ENCODE measurements at places on chromosomes 12 and 14. TPM values are rescaled to one million over a fixed set of nuclear protein-coding genes. Genes with fewer than 3 reads are reported as not detected.

DNA sequence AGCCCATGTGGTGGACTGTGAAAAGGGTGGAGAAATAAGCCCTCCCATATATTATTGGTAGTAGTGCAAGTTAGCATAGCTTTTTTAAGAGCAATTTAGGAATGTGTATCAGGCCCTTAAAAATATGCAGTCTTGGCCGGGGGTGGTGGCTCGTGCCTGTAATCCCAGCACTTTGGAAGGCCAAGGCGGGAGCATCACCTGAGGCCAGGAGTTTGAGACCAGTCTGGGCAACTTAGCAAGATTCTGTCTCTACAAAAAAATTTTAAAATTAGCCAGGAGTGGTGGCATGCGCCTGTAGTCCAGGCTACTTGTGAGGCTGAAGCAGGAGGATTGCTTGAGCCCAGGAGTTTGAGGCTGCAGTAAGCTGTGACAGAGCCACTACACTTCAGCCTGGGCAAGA is 64.2 kb upstream of the BCAT1 start:
- H3K4me1 ChIP-seq = no peaks in the 10 kb centered on the region
- DNase-seq = no peak
- no peaks in the 10 kb centered on the region for H3K27me3 ChIP-seq
- no peak overlapping the region for H3K4me3 ChIP-seq
- H3K27ac ChIP-seq = no peak overlapping the region

DNA sequence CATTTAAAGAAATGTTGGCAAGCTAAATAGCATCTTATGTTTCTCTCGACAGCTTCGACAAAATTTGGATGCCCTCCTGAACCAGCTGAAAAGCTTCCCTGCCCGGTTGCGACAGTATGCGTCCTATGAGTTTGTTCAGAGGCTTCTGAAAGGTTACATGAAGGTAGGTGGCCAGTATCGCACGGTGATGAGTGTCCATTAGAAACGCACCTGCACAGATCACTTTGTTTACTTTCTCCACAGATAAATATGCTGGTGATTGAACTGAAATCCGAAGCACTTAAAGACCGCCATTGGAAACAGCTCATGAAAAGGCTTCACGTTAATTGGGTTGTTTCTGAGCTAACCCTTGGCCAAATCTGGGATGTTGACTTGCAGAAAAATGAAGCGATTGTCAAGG is 36.5 kb downstream of the DYNC1H1 start:
- peaks cover 6% of the 10 kb centered on the region for H3K36me3 ChIP-seq
- DNase-seq = no peak
- H3K4me1 ChIP-seq = no peaks in the 10 kb centered on the region
- H3K27ac ChIP-seq = no peak overlapping the region

GRCh38 chr14:56162476-56162875 is 44.3 kb downstream of the PELI2 start:
- H3K27me3 ChIP-seq = peaks cover 3% of the 10 kb centered on the region
- H3K27ac ChIP-seq = no peak overlapping the region
- H3K4me1 ChIP-seq = peaks cover 12% of the 10 kb centered on the region
- H3K36me3 ChIP-seq = peaks cover 27% of the 10 kb centered on the region
- no peak for DNase-seq

GRCh38 chr14:87489196-87489819 is 503.7 kb downstream of the GALC start:
- no peak for DNase-seq
- peaks cover 3% of the 10 kb centered on the region for H3K27me3 ChIP-seq
- H3K36me3 ChIP-seq = no peaks in the 10 kb centered on the region
- peaks cover 17% of the 10 kb centered on the region for H3K4me1 ChIP-seq
- no peak overlapping the region for H3K4me3 ChIP-seq
- no peak overlapping the region for H3K27ac ChIP-seq

GRCh38 chr14:34347683-34348082 is 114.4 kb downstream of the SPTSSA start:
- H3K27ac ChIP-seq = no peak overlapping the region
- H3K27me3 ChIP-seq = peaks cover 4% of the 10 kb centered on the region
- DNase-seq = no peak
- H3K4me1 ChIP-seq = no peaks in the 10 kb centered on the region
- H3K4me3 ChIP-seq = no peak overlapping the region

DNA sequence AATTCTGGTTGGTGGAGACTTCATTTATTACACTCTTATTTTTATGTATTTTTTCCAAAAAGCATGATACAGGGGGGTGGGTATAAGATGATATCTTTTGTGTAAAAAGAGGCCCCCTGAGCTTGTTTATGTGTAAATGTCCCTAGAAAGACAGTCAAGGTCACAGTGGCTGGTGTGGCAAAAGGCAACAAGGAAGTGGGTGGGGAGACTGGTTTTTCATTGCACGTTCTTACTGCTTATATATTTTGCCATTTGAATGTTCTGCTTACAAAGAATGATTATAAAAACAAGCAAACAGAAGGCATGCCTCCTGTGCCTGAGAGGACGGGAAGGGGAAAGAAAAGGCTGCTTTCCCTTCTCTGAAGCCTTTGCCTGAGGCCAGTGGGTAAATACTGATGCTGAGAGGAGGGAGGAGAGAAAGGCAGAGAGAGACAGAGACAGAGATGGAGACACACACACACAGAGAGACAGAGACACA is 24.1 kb upstream of the ADIPOR2 start:
- no peak overlapping the region for H3K4me3 ChIP-seq
- H3K36me3 ChIP-seq = peaks cover 4% of the 10 kb centered on the region
- H3K27me3 ChIP-seq = peaks cover 7% of the 10 kb centered on the region
- peak overlapping the region; percentile 74 for H3K27ac ChIP-seq
- DNase-seq = no peak
- peaks cover 5% of the 10 kb centered on the region for H3K4me1 ChIP-seq

- no peak for DNase-seq
- H3K27me3 ChIP-seq = peaks cover 3% of the 10 kb centered on the region
- no peaks in the 10 kb centered on the region for H3K36me3 ChIP-seq
- H3K4me1 ChIP-seq = peaks cover 11% of the 10 kb centered on the region
- no peak overlapping the region for H3K27ac ChIP-seq
- H3K4me3 ChIP-seq = no peak overlapping the region
Observed at GRCh38 chr12:11807458-11807857, 158.0 kb downstream of the ETV6 start.

- peaks cover 1% of the 10 kb centered on the region for H3K27me3 ChIP-seq
- peak overlapping the region; percentile 72 for H3K4me3 ChIP-seq
- no peak for DNase-seq
- H3K4me1 ChIP-seq = peaks cover 1% of the 10 kb centered on the region
Observed at GRCh38 chr14:68628605-68629310, 164.1 kb downstream of the ZFP36L1 start.

GRCh38 chr12:22018860-22019259 is 27.2 kb upstream of the CMAS start:
- H3K4me1 ChIP-seq = peaks cover 10% of the 10 kb centered on the region
- H3K36me3 ChIP-seq = peaks cover 3% of the 10 kb centered on the region
- no peak overlapping the region for H3K4me3 ChIP-seq
- H3K27me3 ChIP-seq = no peaks in the 10 kb centered on the region

- H3K27ac ChIP-seq = peak overlapping the region; percentile 88
- H3K4me1 ChIP-seq = peaks cover 14% of the 10 kb centered on the region
- H3K27me3 ChIP-seq = peaks cover 20% of the 10 kb centered on the region
- H3K36me3 ChIP-seq = no peaks in the 10 kb centered on the region
- peak; percentile 85 for DNase-seq
Observed at GRCh38 chr14:32939254-32940065, 781 bp downstream of the NPAS3 start.

GRCh38 chr14:94548999-94549985 is 11.9 kb upstream of the SERPINA4 start:
- no peak overlapping the region for H3K27ac ChIP-seq
- peaks cover 6% of the 10 kb centered on the region for H3K36me3 ChIP-seq
- H3K27me3 ChIP-seq = peaks cover 3% of the 10 kb centered on the region
- no peaks in the 10 kb centered on the region for H3K4me1 ChIP-seq
- peak; percentile 90 for DNase-seq

- peak overlapping the region; percentile 87 for H3K4me3 ChIP-seq
- H3K27me3 ChIP-seq = peaks cover 4% of the 10 kb centered on the region
- peaks cover 4% of the 10 kb centered on the region for H3K4me1 ChIP-seq
- peak; percentile 68 for DNase-seq
- H3K27ac ChIP-seq = peak overlapping the region; percentile 10
Observed at GRCh38 chr12:62934239-62934798, 631 bp downstream of the PPM1H start.

GRCh38 chr14:31933716-31934115 is 143.4 kb upstream of the ARHGAP5 start:
- H3K27me3 ChIP-seq = peaks cover 2% of the 10 kb centered on the region
- H3K27ac ChIP-seq = peak overlapping the region; percentile 17
- H3K36me3 ChIP-seq = no peaks in the 10 kb centered on the region

DNA sequence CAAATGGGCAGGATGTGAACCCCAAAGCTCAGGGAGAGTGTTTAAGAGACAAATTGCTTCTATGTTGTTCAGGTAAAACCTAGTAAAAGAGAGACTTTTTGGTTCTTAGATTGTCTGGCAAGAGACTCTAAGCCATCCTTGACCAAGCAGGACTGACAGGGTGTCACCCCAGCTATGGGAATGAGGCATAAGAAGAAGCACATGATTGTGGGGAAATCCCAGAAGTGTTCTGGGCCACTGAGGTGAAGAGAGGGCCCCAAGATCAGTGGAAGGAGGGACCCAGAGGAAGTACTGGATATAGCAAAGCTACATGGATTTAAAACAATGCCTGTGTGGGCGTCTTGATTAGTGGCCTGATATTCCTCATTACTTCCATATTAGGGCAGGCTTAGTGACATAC is 99.0 kb downstream of the SAMD4A start:
- H3K36me3 ChIP-seq = no peaks in the 10 kb centered on the region
- peaks cover 4% of the 10 kb centered on the region for H3K27me3 ChIP-seq
- H3K27ac ChIP-seq = no peak overlapping the region

- no peak for DNase-seq
- no peak overlapping the region for H3K27ac ChIP-seq
- H3K4me1 ChIP-seq = no peaks in the 10 kb centered on the region
- H3K27me3 ChIP-seq = no peaks in the 10 kb centered on the region
Observed at GRCh38 chr12:88266806-88267360, 124.8 kb downstream of the TMTC3 start.

DNA sequence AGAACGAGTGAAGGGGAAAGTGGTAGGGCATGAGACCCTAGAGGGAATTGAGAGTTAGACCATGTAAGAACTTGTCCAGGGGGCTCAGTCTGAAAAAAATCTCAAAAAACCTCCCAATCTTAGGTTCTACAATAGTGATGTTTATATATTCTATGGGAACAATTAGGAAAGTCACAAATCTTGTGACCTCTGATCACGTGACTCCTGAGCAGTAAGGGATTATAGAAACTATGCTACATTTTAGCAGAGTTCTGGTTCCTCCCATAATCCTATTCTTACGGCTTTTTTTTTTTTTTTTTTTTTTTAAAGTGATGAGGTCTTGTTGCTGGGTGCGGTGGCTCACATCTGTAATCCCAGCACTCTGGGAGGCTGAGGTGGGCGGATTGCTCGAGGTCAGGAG is 5.8 kb downstream of the ADCK1 start:
- H3K27me3 ChIP-seq = peaks cover 1% of the 10 kb centered on the region
- H3K27ac ChIP-seq = no peak overlapping the region
- H3K36me3 ChIP-seq = no peaks in the 10 kb centered on the region
- no peak for DNase-seq
- no peaks in the 10 kb centered on the region for H3K4me1 ChIP-seq

DNA sequence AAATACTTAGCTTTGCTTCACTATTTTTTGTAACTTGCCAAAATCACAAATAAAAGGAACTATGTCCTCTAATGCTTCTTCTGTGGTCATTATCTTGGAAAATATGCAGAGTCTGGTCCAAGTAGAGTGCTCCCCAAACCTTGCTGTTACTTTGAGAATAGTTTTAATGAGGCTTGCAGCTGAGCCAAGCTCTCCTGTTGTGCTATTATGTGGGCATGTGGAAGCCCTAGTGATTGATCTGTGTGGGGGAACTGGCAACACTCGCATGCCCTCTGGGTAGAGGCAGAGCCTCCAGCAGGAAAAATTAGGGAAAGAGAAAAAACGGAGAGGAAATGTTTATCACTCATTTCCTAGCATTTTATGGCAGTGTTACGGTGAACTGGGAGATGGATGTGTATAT is 473.1 kb downstream of the EGLN3 start:
- no peaks in the 10 kb centered on the region for H3K27me3 ChIP-seq
- H3K4me3 ChIP-seq = no peak overlapping the region
- H3K36me3 ChIP-seq = no peaks in the 10 kb centered on the region
- H3K27ac ChIP-seq = no peak overlapping the region
- peaks cover 3% of the 10 kb centered on the region for H3K4me1 ChIP-seq
- DNase-seq = no peak

DNA sequence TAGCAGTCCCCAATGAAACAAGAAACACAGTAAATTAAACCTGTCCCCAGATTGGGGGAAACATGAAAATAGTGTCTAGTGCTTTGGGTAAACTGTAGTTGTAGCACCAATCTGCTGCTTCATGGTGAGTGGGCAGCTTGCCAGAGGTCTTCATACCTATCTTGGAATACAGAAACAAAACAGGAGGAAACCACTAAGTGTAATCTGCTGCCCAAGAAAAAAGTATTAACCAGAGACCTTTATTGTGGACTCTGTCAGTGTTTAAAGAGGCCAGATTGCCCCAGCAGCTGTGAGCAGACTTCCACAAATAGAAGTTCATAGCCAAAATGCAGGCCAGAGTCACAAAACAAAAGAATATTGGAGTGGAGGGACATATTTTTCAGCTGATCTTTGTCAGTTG is 2.3 kb downstream of the ISCU start:
- H3K27me3 ChIP-seq = peaks cover 4% of the 10 kb centered on the region
- peak overlapping the region; percentile 55 for H3K27ac ChIP-seq
- no peaks in the 10 kb centered on the region for H3K36me3 ChIP-seq
- peaks cover 24% of the 10 kb centered on the region for H3K4me1 ChIP-seq
- DNase-seq = no peak

GRCh38 chr12:115966376-115966775 is 311.1 kb downstream of the MED13L start:
- no peaks in the 10 kb centered on the region for H3K4me1 ChIP-seq
- H3K36me3 ChIP-seq = no peaks in the 10 kb centered on the region
- H3K27me3 ChIP-seq = peaks cover 2% of the 10 kb centered on the region
- no peak overlapping the region for H3K4me3 ChIP-seq
- no peak for DNase-seq

GRCh38 chr12:53733807-53734200 is 6.6 kb upstream of the CALCOCO1 start:
- peaks cover 14% of the 10 kb centered on the region for H3K27me3 ChIP-seq
- H3K4me3 ChIP-seq = no peak overlapping the region
- H3K4me1 ChIP-seq = peaks cover 5% of the 10 kb centered on the region

GRCh38 chr12:68866950-68867349 is 59.0 kb downstream of the MDM2 start:
- H3K36me3 ChIP-seq = no peaks in the 10 kb centered on the region
- H3K4me1 ChIP-seq = peaks cover 8% of the 10 kb centered on the region
- peaks cover 5% of the 10 kb centered on the region for H3K27me3 ChIP-seq
- no peak overlapping the region for H3K27ac ChIP-seq
- H3K4me3 ChIP-seq = no peak overlapping the region

The ADAMTS20 gene
- total RNA-seq = 7.0 TPM

The PTPN6 gene
- total RNA-seq = 3.8 TPM

The CIROP gene
- total RNA-seq = not detected

The BMAL2 gene
- 5.3 TPM for total RNA-seq

The RERGL gene
- 0.44 TPM for total RNA-seq

The C1QL4 gene
- 4.8 TPM for total RNA-seq

The SIX6 gene
- not detected for total RNA-seq

The RFX4 gene
- not detected for total RNA-seq

The BMP4 gene
- total RNA-seq = 3.7 TPM

The C12orf75 gene
- total RNA-seq = 9.4 TPM

The NUDT4 gene
- 29.5 TPM for total RNA-seq

The CMA1 gene
- total RNA-seq = not detected

The ADGRD1 gene
- total RNA-seq = 0.96 TPM

The GUCY2C gene
- not detected for total RNA-seq

Data from glutamatergic neuron (in vitro differentiated cells).